Endothelial cell (in vitro differentiated cells): ENCODE measurements at places on chromosomes 1 and 21. TPM values are rescaled to one million over a fixed set of nuclear protein-coding genes. Genes with fewer than 3 reads are reported as not detected.

CD160 gene
- not detected for total RNA-seq

VHLL gene
- not detected for total RNA-seq

- no peak for DNase-seq
These were observed 136.1 kb downstream of the DISP1 start for GRCh38 chr1:222950892-222951291.

DNA sequence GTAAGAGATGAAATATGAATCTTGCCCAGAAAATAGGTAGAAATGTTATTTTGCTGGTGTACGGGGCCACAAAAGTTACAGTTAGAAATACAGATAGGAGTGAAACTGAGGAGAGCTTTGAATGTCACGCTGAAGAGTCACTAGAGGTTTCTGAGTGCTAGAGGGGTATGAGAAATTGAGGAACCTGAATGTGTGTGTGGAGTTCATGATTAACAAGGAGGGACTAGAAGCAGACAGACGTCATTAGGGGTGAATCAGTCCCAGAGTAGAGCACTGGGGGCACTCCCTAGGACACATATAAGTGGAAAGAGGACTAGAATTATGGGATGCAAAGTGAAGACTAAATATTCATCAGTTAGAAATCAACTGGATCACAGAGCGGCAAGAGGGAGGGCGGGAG lies 188.9 kb upstream of the MAP1LC3C start:
- no peak for DNase-seq
